ENCODE measurements at places on chromosomes 7 and 10. TPM values are rescaled to one million over a fixed set of nuclear protein-coding genes. Genes with fewer than 3 reads are reported as not detected.

- peak; percentile 81 for DNase-seq
Measured at GRCh38 chr7:107506674-107507339, 37.0 kb downstream of the GPR22 start.

- DNase-seq = no peak
Measured at GRCh38 chr7:135480966-135481597, 28.8 kb downstream of the CNOT4 start.

GRCh38 chr10:47452495-47453140 lies 31.3 kb downstream of the ANXA8 start:
- no peak for DNase-seq

- no peak for DNase-seq
Measured at GRCh38 chr7:70271617-70272081, 673.4 kb downstream of the AUTS2 start.

GRCh38 chr7:111138586-111138985 lies 47.7 kb downstream of the LRRN3 start:
- no peak for DNase-seq

- no peak for DNase-seq
Measured at GRCh38 chr7:117640465-117640864, 160.6 kb downstream of the CFTR start.

GRCh38 chr7:72112530-72112929 lies 299.6 kb downstream of the CALN1 start:
- DNase-seq = no peak

DNA sequence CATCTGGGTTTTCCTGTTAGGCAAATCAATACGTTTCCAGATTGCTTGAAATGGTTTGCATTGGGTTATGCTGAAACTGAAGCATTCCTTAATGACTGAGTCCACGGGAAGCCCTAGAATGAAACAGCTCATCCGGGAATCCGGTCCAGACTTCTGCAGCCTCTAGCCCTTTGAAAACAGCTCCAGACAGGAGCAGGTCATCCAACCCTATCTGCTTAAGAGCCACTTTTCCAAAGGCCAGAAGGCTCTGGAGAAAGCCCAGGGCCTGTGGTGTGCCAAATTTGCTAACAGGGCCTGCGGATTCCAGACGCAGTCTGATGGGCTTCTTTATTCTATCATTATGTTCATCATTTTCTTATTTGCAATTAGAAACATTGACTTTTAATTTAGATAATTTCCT lies 265.4 kb downstream of the SKIDA1 start:
- peak; percentile 83 for DNase-seq

GRCh38 chr7:130990178-130990832 lies 256.3 kb upstream of the KLF14 start:
- DNase-seq = no peak

GRCh38 chr10:132707121-132707775 lies 78.7 kb downstream of the NKX6-2 start:
- DNase-seq = peak; percentile 20

DNA sequence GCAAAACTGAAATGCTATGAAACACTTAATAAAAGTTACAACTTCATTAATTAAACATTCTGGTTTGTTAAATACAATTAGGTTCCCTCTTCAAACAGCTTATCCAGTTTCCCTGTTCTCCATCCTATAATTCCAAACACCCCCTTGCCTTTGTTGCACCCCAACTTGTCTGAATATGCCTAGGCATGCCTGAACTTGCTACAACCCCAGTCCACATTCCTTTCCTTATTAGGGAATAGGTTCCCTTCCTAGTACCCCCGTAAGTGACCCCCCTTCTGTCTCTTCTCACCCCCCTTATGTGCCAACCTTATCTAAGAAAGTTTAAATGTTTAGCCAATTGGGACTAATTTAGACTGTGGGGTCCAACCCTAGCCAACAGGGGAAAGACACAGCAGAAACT lies 295.7 kb upstream of the GALNT17 start:
- no peak for DNase-seq

- DNase-seq = no peak
Measured at GRCh38 chr10:64067009-64067606, 545.9 kb downstream of the REEP3 start.

GRCh38 chr10:79044846-79045245 lies 23.9 kb upstream of the ZMIZ1 start:
- peak; percentile 51 for DNase-seq

DNA sequence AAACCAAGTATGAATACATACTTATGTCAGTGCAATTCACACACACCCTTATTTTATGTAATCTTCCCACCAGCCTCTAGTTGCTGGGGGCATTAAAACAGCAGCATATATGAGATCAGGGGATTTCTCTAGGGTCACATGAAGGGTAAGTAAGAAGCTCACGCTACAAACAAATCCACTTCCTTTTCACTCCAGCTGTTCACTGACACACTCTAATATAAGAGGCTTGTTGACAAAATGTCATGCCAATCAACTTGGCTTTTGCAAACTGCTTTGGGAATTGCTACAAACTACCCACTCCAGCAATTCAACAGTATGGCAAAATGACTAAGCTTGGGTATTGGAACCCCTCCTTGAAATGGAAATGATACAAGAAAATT lies 10.3 kb downstream of the FAM3C start:
- DNase-seq = no peak

Gene HECW1
- total RNA-seq = 0.24 TPM

Gene KCNIP2
- 2.3 TPM for total RNA-seq

Gene CHST12
- total RNA-seq = 21.4 TPM

Gene AKR1D1
- total RNA-seq = not detected

Gene MMP21
- total RNA-seq = 0.28 TPM

Gene HILPDA
- total RNA-seq = 12.8 TPM

Gene PALD1
- 6.7 TPM for total RNA-seq

Gene SLC18A3
- not detected for total RNA-seq

All from posterior vena cava (tissue), 2 donors.